CD4-positive, alpha-beta T cell treated with Interleukin-15 for 4 hours (primary cell): ENCODE measurements at places on chromosomes 6 and 20.
A peak's percentile ranks its signal among the peaks of the same experiment; 100 is the strongest.

DNA sequence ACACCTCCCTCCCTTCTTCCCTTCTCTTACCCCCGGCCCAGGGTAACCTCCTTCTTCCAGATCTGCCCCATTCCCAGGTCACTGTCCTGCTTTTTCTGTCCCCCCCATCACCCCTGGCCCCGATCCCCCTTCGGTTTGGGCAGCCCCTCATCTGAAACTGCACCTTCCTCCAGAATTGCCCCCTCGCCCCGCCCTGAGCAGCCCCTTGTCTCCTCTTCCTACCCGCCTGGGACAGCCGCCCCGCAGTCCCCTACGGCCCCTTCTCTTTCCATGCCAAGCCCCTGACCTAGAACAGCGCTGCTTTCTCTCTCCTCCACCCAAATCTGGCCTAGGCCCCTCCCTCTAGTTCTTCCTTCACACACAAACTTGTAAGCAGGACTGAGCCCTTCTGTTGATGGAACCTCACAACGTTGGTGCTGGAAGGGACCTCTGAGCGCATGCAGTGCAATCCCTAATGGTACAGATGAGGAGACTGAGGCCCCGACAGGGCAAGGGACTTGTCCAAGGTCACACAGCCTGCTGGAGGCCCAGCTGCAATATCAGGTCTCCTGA, 630 bp downstream of the PPP2R5D start:
- peak; percentile 13 for DNase-seq

DNA sequence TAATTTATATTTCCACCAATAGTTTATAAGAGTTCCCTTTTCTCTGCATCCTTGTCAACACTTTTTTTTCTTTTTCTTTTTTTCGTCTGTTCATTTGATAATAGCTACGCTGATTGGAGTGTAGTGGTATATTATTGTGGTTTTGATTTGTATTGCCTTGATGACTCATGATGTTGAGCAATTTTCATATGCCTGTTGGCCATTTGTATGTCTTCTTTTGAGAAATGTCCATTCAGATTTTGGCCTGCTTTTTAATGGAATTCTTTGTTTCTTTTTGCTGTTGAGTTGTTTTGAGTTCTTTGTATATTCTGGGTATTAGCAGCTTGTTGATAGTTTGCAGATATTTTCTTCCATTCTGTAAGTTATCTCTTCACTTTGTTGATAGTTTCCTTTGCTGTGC, 773.4 kb downstream of the KIF16B start:
- DNase-seq, result no peak

DNA sequence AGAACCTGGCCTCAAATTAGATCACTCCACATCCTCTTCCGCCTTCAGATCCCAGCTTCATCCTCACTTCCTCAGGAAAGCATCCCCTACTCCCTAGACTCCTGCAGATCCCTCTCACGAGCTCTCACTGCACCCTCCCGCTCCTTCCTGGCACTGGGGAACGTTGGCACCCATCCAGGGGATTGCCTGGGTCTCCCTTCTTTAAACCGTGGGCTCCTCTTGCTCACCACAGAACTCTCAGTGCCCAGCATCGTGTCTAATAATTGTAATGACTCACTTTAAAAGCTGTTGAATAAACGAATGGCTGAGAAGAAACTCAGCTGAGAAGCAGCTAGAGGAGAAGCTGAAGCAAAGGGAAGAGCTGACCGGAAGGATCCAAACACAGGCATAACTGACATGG, 20.4 kb downstream of the ZC3H12D start:
- DNase-seq, result no peak

DNA sequence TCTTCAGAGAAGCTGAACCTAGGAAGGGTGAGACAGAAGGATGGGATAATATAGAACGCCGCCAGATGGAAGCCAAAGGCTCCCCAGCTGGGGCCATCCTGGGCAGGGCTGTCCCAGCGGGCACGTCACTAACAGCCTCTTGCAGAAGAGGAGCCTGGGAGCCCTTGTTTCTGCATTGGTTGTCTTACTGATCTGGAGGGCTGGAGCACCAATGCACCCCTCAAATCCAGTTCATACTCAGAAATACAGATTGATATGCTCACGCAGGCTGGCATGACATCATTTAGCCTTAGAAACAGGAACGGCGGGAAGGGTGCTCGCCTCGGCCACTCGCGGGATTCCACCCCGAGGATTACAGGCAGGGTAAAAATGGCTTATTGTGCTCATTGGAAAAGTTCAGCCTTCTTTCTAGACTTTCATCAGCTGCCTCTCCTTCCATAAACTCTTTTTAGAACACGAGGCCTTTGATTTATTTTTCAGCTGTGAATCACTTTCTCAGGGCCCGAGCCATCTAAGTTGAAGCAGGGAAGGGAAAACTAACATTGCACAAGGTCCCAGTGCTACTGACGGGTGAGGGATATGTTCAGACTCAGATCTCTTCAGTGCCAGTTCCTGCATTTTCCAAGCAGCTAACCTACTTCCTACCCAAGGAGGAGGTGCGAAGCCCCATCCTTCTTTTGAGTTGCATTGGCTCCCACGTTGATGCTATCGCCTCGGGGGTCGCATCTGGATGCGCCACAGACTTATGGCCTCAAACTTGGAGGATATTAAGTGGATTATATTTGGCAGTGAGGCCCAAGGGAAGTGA, 82.3 kb downstream of the GMPR start:
- no peak for DNase-seq

DNA sequence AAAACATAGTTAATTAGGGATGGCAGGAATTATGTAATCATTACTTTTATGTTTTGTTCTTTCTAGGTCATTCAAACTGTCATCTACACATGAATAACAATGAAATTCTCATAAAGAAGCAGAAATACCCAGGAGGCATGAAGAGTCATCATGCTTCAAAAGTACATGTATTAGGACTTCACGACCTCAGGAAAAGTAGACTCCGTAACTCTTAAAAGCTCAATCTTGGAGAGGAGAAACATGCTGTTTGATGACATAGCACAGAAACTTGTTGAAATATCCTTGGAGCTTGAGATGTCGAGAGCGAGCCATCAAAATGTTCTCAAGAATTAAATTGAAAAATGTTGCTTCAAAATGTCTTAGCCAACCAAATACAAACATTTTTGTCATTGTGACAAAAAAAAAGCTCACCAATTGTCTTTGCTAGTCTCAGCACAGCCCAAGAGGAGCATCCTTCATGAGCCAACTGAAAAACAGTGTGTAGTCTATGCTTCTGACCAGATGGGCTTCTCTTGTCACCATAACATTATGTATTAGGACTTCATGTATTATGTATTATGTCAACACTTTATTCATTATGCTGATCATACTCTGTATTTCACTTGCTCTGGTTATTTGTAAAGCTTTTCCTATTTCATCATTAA, 28.2 kb upstream of the ANKEF1 start:
- DNase-seq, result no peak

DNA sequence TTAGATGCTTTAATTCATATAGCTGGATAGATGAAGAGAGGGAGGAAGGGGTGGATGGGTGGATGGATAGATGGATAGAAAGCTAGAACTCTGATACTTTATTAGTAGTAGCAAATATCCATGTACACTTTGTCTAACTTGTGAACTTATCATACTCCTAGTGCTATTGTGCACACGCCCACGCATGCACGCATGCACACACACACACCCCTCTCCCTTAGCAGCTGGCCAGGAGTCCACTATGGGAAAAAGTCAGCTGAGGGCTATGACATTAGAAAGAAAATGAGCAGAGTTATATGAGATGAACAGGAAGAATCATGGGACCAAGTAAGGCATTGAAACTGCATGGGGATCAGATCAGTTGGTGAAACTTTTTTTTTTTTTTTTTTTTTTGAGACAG, 28.6 kb downstream of the TAB2 start:
- DNase-seq, result no peak

- DNase-seq, result no peak
These were observed 2.2 kb downstream of the APCDD1L start for GRCh38 chr20:58512808-58513552.

GRCh38 chr6:67884442-67884841, 750.6 kb upstream of the ADGRB3 start:
- no peak for DNase-seq

GRCh38 chr20:40082436-40082835, 606.6 kb downstream of the MAFB start:
- no peak for DNase-seq

DNA sequence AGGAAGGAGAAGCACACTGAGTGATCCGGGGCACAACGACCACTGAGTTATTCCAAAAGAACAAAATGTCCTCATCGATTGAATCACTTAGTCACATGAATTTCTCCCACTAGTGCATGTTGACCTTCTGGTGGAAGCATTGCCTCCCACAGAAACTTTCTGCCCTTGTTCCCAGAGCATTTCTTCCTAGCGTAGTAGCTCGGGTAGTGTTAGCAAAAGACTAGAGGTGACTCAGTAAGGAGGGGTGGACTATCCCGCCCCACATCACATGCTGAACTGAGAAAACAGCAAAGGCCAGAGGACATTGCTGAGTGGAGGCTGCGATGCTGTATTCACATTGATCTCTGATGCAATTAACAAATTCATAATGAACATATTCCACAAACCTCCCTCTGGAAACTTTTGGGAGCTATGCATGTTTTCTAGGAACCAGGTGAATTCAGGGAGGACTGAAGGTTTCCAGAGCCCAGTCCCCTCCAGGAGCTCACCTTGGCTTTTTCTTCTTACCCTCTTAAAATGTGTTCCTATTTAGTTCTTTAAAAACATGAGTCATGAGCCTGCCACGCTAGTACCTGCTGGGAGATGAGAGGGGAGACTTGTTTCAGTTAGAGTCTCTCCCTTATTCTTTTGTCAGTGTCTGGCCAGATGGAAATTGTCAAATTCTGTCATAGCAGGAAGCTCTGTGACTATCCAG, 507.9 kb downstream of the CDH26 start:
- no peak for DNase-seq

DNA sequence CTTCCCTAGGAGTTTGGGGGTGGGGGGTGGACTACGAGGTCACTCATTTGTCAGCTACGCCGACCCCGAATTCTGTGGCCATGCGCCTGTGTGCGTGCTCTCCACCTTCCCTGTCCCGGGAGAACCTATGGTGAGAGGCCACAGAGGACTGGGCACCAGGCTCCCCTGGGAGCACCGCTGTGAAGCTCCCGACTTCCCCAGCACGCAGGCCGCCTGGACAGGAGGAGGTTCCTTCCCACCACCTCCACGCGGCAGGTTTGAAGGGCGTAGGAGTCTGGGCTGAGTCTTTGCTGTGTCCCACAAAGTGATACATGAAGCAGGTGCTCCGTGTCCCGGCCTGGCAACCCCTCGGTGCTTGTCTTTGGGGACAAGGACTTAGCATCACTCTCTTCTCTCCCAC, 107.2 kb downstream of the CDH4 start:
- no peak for DNase-seq

- DNase-seq, result no peak
These were observed 203.2 kb upstream of the THBS2 start for GRCh38 chr6:169456840-169457239.

GRCh38 chr20:25623225-25623735, 534 bp downstream of the NANP start:
- DNase-seq, result peak; percentile 19

GRCh38 chr20:13212750-13213149, 8.3 kb upstream of the ISM1 start:
- DNase-seq, result no peak
